Cerebellar cortex (tissue), 1 donor: ENCODE measurements at places on chromosomes 6 and 20.

DNA sequence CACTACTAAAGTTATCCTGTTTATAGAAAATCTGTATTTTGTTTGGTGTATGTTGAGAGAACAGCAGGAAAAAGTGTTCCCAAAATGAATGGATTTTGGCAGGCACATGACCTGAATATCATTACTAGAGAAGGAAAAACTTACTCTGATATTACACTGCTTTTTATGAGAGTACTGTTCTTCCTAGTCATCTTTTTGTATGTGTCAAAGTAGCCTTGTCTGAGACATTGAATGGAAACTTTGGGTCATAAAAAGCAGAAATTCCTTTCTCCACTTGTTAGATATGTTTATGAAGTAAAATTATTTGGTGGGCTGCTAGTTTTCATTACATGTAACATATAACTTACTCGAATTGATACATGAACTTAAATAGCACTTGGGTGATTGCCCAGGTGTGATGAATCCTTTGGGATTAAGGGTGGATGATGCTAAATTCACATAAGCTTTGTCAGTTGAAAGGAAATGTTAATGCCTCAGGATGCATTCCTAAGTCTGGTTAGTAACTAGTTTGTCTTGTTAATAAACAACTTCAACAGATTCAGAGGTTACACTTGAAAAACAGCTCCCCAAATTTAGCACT is 206.7 kb downstream of the CENPW start:
- DNase-seq: no peak

DNA sequence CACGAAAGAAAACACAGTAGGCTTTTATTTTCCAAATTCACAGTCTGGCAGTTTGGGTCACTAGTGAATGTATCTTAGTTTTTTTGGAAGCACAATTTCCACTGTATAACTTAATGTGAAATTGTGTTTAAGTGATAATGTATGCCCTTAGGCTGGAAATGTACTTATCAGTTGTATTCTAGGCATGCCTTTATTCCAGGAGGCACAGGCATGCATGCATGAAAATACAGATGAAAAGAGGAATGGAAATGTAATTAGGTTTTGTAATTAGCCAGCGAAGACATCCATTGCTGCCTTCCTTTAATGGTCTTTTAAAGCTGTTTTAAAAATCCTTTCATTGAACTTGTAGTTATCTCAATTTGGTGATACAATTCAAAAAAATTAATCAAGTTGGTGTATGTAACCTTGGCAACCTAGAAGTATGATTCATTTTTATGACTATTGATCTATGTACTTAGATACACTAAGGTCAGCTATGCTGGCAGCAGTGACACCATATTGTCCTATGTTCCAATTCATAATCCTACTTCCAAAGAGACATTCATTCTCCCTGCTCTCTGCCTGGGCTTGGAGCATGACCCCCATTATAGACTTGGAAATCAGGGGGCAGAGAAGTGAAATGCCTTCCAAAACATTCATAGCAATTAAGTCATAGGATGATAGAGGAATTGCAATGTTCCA is 73.1 kb downstream of the SNAP25 start:
- DNase-seq: no peak

GRCh38 chr20:39700528-39700927 is 738.4 kb downstream of the DHX35 start:
- no peak for DNase-seq

DNA sequence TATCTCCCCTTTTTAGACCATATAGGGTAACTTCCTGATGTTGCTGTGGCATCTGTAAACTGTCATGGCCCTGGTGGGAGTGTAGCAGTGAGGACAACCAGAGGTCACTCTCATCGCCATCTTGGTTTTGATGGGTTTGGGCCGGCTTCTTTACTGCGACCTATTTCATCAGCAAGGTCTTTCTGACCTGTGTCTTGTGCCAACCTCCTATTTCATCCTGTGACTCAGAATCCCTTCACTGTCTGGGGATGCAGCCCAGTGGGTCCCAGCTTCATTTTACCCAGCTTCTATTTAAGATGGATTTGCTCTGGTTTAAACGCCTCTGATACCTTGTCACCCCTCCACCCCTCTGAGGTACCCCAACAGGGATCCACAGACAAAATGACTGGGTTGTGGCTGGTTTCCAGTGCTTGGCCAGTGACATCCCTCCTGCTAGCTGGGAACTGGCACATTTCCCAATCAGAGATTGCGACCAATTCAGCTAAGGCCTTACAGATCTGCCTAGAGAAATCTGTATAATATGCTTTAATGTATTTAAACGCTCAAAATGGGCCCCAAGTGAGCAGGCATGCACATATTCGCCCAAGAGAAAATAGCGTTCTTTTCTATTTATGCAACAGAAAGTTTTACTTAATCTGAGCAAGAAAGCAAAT is 315.6 kb upstream of the QKI start:
- peak; percentile 84 for DNase-seq

DNA sequence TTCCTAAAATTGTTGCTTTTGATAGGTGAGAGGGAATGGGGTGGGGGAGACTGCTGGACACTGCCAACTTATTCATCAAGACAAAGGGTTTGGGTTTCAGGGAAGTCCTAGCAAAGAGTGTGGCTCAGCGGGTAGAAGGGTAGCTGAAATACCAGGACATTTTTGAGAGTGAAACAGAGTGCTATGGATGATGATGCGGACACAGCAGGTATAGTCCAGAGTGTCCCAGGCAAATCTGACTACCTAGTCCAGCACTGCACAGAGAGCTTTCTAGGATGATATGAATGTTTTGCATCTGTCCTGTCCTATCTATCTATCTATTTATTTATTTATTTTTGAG is 154.3 kb downstream of the BCAS1 start:
- no peak for DNase-seq

GRCh38 chr6:160881148-160881808 is 110.3 kb upstream of the MAP3K4 start:
- no peak for DNase-seq

GRCh38 chr6:90078513-90079289 is 184.4 kb downstream of the GJA10 start:
- no peak for DNase-seq

DNA sequence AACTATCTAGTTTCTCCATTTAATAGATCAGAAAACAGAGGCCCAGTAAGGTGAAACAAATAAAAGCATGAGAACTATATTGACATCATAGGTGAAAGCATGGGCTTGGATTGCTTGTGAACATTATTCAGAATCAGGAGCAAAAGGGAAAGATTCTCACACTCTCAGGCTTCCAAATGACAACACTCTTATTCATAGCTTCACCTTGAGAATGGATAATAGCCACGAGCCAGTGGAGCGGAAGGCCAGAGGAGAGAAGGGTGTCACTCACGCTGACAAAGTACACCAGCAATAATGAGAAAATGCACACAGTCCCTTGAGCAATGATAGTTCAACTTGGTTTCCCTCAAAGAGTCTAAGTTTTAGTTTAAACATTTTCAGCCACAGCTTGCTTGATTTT is 339.0 kb downstream of the TPBG start:
- no peak for DNase-seq

GRCh38 chr6:124869416-124869815 is 92.8 kb upstream of the RNF217 start:
- no peak for DNase-seq

DNA sequence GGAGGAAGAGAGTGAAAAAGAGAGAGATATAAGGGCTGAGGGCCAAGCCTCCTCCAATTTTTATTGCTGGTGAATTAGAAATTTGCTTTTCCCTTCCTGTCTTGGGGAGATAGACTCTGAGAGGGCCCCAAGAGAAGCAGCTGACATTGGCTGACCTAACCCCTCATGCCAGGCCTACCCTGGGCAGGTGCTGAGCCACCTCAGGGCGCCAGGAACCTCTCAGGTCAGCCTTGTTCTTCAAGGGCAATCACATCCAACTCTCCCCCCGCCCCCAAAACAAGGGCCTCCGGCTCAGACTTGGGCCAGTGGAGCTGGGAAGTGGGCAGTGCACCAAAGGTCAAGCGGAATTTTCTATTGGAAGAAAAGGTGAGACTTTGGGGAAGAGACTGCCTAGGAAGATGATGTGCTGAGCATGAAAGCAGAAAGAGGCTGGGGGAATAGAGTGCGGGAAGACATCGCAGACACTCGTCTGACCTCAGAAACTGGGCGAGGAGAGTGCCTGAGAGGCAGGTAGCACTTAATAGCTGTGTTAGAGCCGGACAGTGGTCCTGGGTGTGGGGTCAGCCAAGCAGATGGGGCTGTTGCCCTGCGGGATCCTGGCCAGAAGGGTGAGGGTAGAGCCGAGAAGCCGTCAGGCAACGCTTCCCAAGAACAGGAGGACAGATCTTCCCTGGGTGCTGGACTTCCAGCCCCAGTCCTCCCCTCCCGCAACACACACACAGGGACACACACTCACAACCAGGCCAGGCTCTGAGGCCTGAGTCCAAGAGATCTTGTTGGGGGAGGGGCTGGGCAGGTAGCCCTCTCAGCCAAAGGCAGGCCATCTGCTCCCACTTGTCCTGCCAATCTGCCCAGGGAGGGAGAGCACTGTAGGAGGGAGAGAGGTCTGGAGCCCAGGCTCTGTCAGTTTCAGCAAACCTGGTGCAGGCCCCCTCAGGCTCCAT is 3.7 kb upstream of the FASTKD5 start:
- peak; percentile 97 for DNase-seq

GRCh38 chr20:19692685-19693119 is 65.4 kb upstream of the RIN2 start:
- peak; percentile 23 for DNase-seq

DNA sequence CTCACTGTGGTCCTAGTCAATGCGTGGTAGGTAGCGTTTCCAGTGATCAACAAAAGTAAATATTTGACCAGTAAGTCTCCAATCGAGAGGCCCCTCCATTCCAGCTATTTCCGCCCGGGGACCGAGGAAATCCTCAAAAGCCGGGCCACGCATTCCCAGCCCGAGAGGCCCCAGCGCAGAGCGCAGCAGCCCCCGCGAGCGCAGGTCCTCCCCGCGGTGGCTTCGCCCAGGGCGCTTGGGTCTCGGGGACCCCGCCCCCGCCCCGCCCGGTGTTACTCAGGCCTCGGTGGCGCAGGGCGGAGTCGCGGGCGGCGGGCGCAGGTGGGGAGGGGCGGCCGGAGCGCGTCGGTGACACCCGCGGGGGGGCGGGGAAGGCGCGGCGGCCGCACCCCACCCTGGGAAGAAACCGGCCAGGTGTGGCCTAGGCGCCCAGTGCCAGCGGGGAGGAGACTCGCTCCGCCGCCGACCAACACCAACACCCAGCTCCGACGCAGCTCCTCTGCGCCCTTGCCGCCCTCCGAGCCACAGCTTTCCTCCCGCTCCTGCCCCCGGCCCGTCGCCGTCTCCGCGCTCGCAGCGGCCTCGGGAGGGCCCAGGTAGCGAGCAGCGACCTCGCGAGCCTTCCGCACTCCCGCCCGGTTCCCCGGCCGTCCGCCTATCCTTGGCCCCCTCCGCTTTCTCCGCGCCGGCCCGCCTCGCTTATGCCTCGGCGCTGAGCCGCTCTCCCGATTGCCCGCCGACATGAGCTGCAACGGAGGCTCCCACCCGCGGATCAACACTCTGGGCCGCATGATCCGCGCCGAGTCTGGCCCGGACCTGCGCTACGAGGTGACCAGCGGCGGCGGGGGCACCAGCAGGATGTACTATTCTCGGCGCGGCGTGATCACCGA is at the start of gene DSP:
Gene DSP (plus strand): TSS at position 497 of the 890 bp plus-strand sequence. CDS start 245 bp downstream, at position 742.
- peak; percentile 49 for DNase-seq

DNA sequence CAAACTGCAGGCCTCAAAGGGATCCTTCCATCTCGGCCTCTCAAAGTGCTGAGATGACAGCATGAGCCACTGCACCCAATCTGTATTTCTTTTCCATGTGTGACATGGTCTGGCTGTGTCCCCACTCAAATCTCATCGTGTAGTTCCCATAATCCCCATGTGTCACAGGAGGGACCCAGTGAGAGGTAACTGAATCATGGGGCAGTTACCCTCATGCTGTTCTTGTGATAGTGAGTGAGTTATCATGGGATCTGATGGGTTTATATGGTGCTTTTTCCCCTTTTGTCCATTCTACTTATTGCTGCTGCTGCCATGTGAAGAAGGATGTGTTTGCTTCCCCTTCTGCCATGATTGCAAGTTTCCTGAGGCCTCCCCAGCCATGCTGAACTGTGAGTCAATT is 10.3 kb upstream of the BRPF3 start:
- DNase-seq: no peak
